RPMI7951 (cell line): ENCODE measurements at places on chromosomes 16 and 17. TPM values are rescaled to one million over a fixed set of nuclear protein-coding genes. Genes with fewer than 3 reads are reported as not detected.

- no peak for DNase-seq
Observed at GRCh38 chr17:76956846-76957540, 88.8 kb downstream of the MGAT5B start.

- no peak for DNase-seq
Observed at GRCh38 chr16:4361033-4361943, 10.2 kb upstream of the PAM16 start.

Gene FOXO3B
- 0.98 and 1.6 TPM in 2 replicates for total RNA-seq

DNA sequence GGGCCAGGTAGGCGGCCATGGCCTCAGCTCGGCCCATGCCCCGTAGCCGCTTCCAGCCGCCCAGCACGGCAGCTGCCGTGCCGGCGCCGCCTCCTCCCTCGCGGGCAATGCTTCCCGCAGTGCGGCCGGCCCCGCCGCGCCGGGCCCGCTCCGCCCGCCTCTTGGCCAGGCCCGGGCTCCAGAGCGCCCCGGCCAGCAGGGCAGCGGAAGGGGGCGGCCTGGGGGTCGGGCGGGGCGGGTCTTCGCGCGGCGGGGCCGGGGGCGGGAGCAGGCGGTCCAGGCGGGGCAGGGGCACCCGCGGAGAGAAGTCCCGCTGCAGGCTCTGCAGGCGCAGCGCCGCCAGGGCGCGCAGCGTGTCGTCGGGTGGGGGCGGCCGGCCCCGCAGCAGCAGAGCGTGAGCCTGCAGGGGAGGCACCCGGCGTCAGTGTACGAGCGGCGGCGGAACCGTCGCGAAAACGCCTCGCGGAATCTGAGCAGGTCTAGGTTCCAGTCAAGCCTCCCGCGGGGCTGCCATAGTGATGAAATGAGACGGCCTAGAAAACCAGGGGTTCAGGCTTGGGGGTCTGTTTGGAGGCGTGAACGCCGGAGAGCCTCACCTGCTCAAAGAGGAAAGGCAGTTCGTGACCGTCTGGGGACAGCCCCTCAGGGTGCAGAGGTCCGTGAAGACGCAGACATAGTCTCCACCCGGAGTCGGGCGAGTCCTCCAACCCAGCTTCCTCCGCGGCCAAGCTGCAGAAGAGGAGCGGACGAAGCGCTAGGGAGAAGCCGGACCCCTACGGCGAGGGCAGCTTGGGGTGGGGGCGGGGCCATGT lies 6.6 kb downstream of the PLEKHH3 start:
- DNase-seq: no peak

Gene TBC1D3C
- total RNA-seq: not detected in 2 replicates

Gene FOXN1
- not detected in 2 replicates for total RNA-seq

DNA sequence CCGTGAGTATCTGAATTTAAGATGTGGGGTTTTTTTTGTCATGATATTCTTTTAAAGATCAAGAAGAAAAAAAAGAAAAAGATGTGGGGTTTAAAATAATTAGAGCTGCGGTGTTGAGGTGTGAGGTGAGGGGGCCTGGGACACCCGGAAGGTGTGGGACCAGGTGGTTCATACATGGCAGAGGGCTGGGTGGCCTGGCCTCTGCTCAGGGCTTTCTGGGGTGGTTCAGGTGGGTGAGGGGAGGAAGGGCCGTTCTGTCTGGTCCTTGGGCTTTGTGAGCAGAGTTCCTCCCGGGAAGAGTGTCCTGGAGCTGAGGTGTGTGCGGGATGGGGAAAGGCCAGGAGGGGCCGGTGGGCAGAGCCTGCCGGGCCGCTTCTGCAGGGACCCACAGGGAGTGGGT lies 5.0 kb downstream of the PRSS27 start:
- DNase-seq: no peak

Gene EPOP
- 1.7 and 1.8 TPM in 2 replicates for total RNA-seq

- DNase-seq: no peak
Observed at GRCh38 chr17:69749911-69750310, 325.1 kb upstream of the KCNJ16 start.

DNA sequence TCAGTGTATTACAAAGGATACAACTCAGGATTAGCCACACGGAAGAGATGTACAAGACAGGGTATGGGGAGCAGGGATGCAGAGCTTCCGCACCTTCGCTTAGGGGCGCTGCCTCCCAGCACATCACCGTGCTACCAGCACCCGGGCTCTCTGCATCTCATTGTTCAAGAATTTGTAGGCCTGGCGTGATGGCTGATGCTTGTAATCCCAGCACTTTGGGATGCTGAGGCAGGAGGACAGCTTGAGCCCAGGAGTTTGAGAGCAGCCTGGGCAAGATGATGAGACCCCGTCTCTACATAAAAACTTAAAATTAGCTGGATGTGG lies 43.2 kb downstream of the RAB11FIP4 start:
- no peak for DNase-seq
